ENCODE measurements at places on chromosomes 4 and X.

DNA sequence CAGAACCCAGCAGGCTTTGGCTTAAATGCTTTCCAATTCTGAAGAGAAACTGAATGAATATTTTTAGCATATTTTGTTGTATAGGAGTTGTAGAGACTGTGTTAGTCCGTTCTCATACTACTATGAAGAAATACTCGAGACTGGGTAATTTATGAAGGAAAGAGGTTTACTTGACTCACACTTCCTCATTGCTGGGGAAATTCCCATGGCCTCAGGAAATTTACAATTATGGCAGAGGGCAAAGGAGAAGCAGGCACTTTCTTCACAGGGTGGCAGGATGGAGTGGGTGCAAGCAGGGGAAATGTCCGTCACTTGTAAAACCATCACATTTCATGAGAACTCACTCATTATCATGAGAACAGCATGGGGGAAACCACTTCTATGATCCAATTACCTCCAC, 291.7 kb downstream of the PACRGL start:
- DNase-seq: no peak

DNA sequence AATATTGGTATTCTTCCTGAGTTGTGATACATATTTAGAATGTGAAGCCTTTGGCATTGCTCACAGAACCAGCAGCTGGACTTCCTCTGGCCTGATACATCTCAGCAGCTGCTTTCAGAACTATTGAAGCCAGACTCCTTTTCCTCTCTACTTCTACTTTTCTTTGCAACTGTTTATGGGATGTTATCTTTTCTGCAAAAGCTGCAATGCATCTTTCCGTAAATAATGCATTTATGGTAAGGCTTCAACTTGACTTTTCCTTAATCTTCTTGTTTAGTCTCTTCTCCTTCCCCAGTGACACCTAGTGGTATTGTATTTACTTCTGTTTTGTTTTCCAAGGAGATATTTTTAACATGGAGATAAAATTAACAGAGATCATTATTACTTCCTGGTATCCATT, 1548.7 kb downstream of the PCDH7 start:
- DNase-seq: no peak

GRCh38 chr4:74523096-74523495, 78.2 kb downstream of the AREG start:
- no peak for DNase-seq

GRCh38 chr4:4443821-4444220, 56.9 kb downstream of the NSG1 start:
- DNase-seq: no peak

GRCh38 chr4:21856301-21856700, 92.3 kb downstream of the KCNIP4 start:
- DNase-seq: no peak

DNA sequence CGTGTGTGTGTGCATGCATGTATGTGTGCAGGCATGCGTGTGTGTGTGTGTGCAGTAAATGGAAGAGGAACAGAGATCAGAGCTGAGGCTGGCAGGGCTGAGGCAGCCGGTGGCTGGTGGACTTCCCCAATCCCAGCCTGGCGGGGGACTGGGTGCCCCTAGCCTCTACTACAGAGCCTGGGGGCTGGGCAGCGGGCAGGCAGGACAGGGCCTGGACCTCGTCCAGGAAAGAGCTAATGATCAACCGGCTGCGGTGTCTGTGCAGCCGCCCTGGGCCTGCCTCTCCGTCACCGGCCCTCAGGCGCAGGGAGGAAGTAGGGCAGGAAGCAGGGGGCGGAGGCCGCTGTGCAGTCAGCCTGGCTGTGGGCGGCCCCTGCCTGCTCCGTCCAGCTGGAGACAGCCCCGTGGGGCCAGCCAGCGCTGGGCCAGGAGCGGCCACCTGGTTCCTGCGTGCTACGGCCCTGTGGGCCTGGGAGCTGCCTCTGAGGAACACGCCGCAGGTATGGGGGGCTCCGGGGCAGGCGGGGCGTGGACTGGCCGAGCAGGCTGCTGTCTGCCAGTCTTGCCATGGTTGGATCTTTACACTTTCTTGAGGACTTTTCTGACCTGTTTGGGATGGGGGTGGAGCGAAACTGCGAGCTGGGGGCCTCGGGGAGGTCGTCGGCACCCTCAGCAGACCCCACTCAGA, at the start of gene SH3TC1:
TSS of gene SH3TC1 (plus strand) at position 385 of the 688 bp plus-strand sequence. CDS start 5,905 bp downstream, outside the sequence.
- DNase-seq: no peak

- DNase-seq: no peak
Measured at GRCh38 chr4:33395731-33396485, 2675.7 kb downstream of the PCDH7 start.

GRCh38 chr4:71355045-71355444, 16.2 kb downstream of the SLC4A4 start:
- no peak for DNase-seq

DNA sequence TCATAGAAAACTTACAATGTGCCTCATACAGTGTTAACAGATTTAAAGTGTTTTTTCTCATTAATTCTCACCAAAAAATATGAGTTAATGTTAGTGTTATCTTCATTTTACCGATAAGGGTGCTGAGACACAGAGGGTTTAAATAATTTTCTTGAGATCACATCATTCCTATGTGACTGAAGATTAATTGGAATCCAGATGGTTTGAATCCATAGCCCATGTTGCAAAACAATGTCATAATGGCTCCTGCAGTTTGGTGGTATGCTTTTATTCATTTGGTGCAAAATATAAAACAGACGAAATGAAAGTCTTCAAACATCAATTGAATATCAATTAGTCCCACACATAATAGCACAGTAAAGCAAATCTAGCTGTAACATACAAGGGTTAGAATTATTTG, 512.2 kb downstream of the FSTL5 start:
- DNase-seq: no peak

GRCh38 chrX:35090801-35091200, 148.2 kb downstream of the FAM47B start:
- DNase-seq: no peak

DNA sequence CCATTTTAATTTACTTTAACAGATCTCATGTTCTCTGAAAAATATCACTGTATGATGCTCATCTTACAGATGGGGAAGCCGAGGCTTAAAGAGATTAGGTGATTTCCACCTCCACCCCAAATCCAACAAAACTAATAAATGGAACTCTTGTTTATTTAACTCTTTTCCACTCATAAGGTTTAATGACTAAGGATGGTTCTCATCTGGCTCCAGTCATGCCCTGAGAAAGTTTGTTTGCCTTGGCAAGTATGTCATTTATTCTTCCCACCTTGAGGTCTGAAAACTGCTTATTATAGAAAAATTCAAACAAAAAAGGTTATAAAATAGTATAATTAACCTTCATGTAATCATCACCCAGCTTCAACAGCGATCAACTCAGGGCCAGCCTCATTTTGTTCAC, 56.3 kb downstream of the PPEF2 start:
- no peak for DNase-seq

DNA sequence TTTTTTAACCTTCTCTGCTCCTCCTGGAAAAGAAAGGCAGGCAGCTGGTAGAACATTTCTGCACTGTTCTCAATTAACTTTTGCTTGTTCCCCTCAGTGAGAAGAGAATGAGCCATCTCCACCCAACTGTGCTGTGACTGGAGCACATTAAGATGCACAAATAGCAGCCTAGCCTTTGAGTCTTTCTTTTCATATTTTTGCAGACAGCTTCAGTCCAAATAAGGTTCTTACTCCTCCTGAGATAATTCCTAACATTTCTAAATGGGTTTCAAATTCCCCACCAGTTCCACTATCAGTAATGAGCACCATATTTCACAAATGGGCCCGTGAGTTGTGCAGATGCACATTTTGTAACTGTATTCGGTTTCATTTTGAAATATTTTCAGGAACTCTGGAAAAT, 118.6 kb downstream of the SPCS3 start:
- no peak for DNase-seq

- no peak for DNase-seq
Measured at GRCh38 chr4:77174426-77174825, 17.4 kb downstream of the CCNG2 start.

- no peak for DNase-seq
Measured at GRCh38 chr4:7831330-7831729, 108.3 kb downstream of the AFAP1 start.

DNA sequence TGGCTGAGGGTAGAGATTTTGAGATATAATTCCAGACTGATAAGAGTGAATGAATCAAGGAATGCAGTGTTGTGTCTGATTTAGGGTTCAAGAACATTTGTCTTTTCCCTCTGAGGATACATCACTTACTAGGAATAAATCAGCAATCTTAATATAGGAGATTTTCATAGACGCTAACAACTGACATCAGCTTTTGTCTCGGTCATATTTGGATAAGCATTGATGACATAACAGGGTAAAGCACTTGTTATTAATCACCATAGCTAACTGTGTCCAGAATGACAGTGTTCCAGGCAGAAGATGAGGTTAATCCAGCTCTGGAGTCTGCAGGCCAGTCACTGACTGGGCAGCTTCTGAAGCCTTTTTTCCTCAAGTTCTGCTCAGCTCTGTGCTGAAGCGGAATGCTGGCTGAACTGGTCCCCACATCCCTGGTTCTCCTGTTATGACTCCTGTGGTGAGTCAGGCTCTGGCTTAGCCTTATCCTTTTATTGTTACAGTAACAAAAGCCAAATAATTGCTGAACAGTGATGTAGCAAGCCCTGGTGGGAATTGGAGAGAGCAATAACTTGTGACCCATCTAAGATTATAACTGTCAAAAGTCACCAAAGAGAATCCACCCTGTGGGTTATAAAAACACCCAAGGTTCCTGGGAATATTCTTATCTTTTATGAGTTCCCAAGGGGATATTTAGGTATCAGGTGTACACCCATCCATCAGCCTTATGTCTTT, 41.8 kb downstream of the FNIP2 start:
- DNase-seq: no peak

GRCh38 chr4:182449186-182449929, 206.2 kb downstream of the TENM3 start:
- peak; percentile 47 for DNase-seq

DNA sequence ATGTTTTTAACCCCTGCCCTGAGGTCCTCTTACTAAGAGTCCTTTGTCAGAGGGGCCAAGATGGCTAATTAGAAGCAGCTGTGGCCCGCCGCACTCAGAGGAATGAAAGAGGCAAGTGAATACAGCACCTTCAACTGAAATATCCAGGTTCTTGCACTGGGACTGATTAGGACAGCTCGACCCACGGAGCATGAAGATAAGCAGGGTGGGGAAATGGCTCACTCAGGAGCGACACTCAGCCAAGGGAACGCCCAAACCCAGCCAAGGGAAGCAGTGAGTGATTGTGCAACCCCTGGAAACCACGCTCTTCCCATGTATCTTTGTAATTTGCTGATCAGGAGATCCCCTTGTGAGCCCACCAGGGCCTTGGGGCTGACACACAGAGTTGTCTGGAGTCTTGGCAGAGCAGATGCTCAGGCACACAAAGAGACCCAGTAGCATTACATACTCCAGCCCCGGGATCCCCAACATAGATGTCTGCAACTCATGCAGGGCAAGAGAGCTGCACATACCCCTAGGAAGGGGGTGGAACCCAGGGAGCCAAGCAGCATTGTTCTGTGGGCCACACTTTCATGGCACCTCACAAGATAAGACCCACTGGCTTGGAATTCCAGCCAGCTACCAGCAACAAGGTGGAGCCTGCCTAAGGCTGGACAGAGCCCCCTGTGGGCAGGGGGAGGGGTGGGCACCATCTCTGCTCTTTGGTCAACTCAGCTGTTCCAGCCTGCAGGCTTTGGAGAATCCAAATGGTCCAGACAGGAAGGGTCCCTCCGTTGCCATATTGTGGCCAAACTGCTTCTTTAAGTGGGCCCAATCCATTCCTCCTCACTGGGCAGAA, 23.3 kb downstream of the F8A3 start:
- no peak for DNase-seq

DNA sequence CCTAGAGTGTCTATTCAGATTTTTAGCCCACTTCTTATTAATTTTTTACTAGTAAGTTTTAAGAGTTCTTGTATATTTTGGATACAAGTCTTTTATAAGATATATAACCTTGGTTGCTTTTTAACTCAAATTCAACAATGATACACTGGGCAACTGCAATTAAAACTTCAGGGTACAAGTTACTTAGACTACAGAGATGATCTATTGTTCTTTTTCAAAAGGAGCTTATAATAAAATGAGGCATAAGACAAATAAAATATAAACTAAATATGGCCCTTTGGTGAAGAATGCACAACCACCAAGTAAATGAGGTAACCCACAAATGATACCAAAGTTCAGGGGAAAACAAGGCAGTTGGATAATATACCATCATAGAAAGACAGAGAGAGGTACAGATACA, 37.6 kb upstream of the CXCL6 start:
- no peak for DNase-seq

Measured in NCI-H1694 treated with DMSO at 0.1 percent for 48 hours (cell line).